ENCODE measurements at places on chromosomes 16 and 17.

DNA sequence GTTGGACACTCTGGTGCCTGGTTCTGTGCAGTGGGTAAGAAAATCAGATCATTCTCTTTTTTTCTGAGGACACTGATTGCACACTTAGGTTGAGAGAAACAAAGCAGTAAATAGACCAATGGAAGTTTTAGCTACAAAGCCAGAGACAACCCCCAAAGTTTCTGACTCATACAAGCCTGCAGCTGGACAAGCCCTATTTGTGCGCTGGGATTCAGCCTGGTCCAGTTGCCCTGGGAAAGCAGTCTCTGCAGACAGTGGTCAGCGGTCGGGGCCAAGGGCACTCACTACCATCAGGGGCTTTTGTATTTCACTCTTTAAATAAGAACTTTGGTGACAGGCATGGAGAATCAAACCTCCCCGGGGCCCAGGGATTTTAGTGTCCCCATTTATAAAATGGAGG is 6.0 kb upstream of the RHBDL3 start:
- no peak for ATAC-seq

- no peak for ATAC-seq
These were observed 274.9 kb downstream of the HAPSTR1 start for GRCh38 chr16:9366048-9366969.

DNA sequence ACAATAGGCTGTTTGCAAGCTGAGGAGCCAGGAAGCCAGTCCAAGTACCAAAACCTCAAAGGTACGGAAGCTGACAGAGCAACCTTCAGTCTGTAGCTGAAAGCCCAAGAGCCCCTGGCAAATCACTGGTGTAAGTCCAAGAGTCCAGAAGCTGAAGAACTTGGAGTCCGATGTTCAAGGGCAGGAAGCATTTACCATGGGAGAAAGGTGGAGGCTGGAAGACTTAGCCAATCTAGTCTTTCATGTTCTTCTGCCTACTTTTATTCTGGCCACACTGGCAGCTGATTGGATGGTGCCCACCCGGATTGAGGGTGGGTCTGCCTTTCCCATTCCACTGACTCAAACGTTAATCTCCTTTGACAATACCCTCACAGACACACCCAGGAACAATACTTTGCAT is 15.3 kb downstream of the CD300LB start:
- ATAC-seq: no peak

- ATAC-seq: no peak
These were observed 20.7 kb upstream of the MRTFB start for GRCh38 chr16:14050291-14051027.

DNA sequence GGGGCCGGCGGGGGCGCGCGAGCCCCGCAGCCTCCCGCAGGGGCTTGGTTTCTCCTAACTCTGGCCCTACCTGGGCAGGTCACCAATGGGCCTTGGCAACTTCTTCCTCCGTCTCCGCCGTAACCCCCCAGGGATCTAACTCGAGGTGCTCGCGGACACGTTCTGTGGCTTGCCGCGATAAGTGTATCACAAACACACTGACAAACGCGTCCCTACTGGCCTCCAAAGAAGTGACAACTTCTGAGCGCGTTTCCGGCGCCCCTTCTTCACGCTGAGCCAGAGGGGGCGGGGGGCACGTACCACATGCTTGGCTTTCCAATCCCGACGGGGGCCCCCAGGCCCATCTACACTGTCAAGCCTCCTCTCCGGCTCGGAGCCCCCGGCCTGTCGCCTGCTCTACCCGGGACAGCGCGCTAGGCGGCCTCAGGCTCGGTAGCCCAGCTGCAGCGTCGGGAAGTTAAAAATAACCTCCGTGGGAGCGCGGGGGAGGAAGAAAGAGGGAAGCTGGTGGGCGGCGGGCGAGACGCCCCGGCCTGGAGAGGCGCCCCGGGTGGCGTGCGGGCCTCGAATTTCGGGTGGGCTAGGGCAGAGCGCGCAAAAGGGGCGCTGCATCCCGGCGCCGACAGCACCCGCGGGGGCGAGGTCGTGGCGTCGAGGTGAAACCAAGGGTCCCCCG is 725 bp upstream of the SPHK1 start:
- peak; percentile 56 for ATAC-seq

- peak; percentile 5 for ATAC-seq
These were observed 15.7 kb upstream of the BAHCC1 start for GRCh38 chr17:81379523-81379942.

DNA sequence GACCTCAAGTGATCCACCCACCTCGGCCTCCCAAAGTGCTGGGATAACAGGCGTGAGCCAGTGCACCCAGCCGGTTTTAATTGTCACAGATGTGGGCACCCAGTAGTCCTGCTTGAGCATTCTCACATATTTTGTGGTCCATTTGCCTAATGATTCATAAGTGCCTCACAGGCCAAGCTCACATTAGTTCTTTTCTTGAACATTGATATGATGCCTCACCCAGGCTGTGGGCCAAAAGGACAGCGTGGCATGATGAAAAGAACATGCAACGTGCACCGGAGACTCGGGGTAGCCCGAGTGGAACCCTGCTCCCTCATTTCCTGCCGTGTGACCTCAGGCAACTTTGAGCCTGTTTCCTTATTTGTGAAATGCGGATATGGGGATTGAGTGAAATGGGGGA is 181.9 kb downstream of the SNX29 start:
- ATAC-seq: no peak

- ATAC-seq: no peak
These were observed 10.1 kb downstream of the KCTD5 start for GRCh38 chr16:2692251-2692947.

DNA sequence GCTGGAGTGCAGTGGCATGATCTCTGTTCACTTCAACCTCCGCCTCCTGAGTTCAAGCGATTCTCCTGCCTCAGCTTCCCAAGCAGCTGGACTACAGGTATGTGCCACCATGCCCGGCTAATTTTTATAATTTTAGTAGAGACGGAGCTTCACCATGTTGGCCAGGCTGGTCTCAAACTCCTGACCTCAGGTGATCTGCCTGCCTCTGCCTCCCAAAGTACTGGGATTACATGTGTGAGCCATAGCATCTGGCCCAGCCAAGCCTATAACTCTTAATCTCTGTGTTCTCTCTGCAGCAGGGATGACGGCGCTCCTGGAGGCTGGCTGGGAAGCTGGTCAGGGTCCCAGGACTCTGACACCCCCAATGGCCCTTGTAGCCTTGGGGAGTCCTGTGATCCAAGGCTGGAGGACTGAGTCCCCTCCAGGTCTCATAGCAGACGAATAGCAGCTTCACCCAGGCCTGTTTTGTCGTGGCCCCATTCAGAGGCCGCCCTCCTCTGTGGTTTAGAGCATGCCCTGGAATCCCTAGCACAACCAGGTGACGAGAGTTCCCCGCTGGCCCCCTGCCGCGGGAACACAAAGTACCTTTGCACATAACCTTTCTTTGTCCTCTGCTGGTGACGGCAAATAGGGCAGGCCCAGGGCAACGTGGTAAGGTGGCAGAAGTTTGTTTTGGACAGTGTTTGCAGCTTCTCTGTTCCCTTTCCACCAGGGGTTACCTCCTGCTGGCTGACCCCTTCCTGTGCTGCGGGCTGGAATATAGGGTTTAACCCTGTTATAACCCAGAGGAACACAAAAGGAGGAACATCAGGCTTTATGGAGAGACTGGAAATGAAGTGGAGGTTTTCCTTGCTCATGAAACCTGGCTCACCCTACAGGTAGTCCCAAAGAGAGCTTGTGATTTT is 43.0 kb upstream of the TOB1 start:
- no peak for ATAC-seq

GRCh38 chr16:31134625-31135534 is 647 bp downstream of the PRSS8 start:
- ATAC-seq: no peak
